GM23248 (cell line): ENCODE measurements at places on chromosomes 11 and 22. TPM values are rescaled to one million over a fixed set of nuclear protein-coding genes. Genes with fewer than 3 reads are reported as not detected.

CLMP gene
- total RNA-seq: 195 and 215 TPM in 2 replicates

SHANK3 gene
- 0.51 and 0.97 TPM in 2 replicates for total RNA-seq

TIMP3 gene
- total RNA-seq: 1,244 and 1,254 TPM in 2 replicates

SLC22A12 gene
- total RNA-seq: not detected in 2 replicates

NLRP14 gene
- total RNA-seq: not detected in 2 replicates

CARD16 gene
- total RNA-seq: not detected in 2 replicates
